CD4-positive, alpha-beta T cell (primary cell): ENCODE measurements at places on chromosomes 6 and 20.

- no peak for DNase-seq
Observed at GRCh38 chr20:30485331-30486102, 771.9 kb upstream of the DEFB115 start.

DNA sequence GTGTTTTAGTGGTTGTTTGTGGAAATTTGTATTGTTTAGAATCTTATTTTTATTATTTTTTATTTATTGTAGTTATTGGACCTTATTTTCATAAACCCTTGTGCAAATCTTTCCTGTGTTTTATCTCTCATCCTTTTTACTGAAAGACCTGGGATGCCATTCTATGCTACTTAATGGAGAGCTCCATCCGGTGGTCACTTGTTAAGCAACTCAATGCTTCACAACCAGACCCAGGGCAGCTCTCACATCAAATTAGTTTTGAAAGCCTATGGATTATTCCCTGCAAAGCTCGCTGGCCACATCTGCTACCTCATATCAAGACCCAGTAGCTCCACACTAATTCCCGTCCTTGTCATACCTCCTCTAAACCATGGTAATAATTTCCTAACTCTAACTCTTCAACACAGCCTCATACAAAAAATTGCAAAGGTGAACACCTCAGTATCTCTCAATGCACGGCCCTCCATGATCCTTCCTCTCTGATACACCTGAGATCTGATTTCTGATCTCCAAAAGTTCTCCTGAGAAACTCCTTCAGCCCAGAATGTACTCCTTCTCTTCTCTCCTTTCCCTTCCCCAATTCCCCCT, 296.6 kb upstream of the MANEA start:
- DNase-seq, result no peak

DNA sequence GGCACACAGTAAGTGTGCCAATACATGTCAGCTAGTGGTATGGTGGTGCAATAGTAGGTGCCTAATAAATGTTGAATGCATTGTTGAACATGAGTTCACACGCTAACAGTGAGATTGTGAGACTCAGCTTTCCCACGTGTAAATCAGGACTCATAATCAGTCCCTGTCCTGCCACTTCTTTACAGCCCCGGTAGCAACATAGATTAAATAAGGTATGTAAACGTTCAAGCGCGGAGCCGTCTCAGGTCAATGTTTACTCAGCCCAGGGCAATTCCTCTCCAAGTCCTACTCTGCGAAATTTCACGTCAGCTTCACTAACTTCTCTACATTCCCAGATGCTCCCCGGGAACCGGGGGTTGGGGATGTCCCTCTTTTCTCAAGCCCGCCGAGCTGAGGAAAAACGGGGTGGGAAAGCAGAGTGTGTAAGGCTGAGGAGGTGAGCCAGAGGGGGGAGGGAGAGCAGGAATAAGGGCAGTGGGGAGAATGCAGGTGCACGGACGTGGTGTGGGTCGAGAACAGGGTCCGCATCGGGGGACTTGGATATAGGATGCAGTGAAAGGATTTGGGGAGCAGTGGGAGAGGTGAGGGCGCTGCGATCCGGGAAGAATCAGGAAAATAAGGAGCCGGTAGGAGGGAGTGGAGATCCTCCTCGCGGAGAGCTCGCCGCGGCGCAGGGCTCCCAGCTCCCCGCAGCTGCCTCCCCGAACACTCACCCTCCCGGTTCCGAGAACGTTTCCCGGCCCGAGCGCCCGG, 544 bp upstream of the TP53INP2 start:
- DNase-seq, result peak; percentile 20

GRCh38 chr6:101806241-101806640, 412.7 kb downstream of the GRIK2 start:
- DNase-seq, result no peak

DNA sequence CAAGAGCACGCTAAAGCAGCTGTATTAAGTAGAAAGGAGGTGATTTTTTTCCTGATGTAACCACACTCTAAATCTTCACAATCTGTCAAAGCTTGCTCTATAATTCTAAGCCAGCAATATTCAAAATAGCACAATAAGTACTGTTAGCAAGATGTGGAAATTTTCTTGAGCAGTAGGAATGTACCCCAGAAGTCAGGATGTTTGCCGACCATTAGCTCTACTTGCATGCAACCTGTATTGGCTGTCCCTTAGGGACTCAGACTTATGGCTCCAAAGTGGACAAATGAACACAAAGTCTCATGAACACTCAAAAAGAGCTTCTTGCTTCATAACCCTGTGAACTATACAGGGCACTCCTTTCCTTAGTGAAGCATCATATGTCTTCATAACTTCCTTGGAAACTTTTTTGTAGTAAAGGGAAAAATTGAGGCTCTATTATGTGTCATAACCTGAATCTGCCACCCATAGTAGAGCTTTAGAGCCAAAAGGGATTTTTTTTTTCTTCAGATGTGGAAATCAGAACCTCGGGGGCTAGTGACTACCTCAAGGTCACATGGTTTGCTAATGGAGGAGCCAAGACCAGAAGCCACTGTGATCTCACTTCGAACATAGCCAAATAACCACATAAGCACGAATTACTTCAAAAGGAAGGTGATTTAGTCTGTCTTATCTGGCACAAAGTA, 54.5 kb downstream of the ADGRG6 start:
- DNase-seq, result no peak

GRCh38 chr6:134322216-134322615, 4.3 kb upstream of the SGK1 start:
- no peak for DNase-seq

GRCh38 chr20:5776077-5776476, 25.9 kb downstream of the SHLD1 start:
- DNase-seq, result no peak

DNA sequence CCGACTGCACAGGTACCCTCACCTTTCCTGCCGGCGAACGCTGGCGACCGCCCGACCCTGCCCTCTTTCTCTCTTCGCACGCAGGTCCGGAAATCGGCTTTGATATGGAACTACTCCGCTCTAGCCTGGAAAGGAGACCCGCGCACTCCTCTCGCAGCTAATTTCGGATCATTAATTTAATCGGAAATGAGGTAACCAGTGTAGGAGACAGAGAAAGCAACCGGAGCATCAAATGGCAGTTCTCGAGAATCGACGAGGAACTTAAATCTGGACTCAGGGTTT, 949 bp upstream of the ATXN1 start:
- DNase-seq, result no peak

GRCh38 chr20:33812152-33812849, 1.2 kb downstream of the CHMP4B start:
- DNase-seq, result peak; percentile 74

DNA sequence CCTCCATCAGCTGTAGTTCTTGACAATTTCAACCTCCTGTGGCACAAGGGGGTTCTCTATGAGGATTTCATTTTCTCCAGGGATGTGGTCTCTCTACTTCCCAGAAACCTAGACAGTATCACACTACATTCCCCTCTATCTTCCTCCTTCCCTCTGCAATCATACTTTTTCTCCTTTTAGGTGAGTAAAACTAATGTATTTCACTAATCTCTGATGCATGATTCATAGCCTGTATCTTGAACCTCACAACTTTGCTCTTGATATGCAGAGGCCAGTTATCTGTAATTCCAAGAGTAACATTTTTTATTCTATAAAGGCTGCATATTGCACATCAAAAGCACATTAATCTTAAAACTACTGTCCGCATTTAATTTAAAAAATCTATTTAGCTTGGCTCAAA, 449.6 kb downstream of the RFPL4B start:
- no peak for DNase-seq

DNA sequence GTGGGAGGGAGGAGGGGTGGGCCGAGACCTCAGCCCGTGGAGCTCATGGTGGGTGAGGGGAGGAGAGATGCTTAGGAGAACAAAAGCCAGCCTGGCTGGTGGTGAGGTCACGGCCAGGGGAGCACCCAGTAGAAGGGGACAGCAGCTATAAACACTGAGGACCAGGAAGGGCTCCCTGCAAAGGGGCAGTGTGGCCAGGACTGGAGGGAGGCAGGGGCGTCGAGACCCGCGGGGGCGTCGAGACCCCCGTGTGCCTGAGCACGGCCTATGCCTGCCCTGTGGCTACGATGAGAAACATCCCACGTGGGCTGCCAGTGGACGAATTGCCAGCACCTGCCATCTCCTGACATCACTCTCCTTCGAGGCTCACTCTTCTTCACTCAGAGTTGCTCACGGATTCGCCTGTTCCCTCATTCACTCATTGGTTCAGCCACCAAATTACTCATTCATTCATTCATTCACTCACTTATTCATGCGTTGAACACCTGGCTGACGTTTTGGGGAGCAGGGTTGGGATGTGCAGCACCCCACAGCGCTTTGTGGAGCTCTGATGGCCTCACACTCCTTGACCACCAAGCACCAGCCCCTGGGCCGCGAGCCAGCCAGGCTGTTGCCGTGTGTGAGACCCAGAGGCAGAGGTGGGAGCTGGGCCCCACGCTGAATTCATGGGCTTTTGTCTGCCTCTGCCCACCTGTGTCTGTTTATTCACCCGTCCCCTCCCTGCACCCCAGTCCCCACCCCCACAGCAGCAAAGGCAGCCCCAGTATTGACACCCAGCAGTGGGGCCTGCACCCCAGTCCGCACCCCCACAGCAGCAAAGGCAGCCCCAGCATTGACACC, 61.2 kb upstream of the BHLHE23 start:
- no peak for DNase-seq

GRCh38 chr20:23024701-23025100, 10.4 kb upstream of the SSTR4 start:
- no peak for DNase-seq

- no peak for DNase-seq
Observed at GRCh38 chr6:167420177-167420576, 95.3 kb downstream of the TTLL2 start.

GRCh38 chr6:112338166-112338709, 8.9 kb upstream of the RFPL4B start:
- no peak for DNase-seq

DNA sequence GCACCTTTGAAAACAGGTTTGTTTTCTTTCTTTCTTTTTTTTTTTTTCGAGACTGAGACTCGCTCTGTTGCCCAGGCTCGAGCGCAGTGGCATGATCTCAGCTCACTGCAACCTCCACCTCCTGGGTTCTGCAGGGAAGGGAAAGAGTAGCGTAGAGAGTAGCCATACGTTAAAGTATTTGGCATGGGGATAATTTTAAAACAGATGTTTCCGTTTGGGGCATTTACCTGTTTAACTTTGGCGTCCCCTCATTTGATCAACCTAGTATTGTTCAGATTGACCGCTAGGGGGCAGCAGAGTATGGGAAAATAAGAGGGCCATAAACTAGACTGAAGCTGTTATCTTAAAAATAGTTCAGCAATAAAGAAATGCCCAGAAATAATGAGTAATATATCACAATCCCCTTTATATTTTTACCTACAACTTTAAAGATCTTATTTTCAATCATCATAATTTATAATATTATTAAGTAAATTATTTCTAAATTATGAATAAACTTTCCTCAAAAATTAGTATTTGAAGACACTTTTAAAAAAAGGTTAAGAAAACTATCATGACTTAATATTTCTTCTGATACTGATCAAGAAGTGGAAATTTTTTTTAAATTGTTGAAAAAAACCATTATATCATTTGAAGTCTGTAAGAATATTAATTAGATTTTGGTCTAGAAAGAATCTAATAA, 7.6 kb upstream of the TAAR9 start:
- DNase-seq, result peak; percentile 70

GRCh38 chr20:22182148-22182547, 402.2 kb downstream of the FOXA2 start:
- no peak for DNase-seq

- DNase-seq, result no peak
Observed at GRCh38 chr6:93735099-93735498, 315.7 kb upstream of the EPHA7 start.

DNA sequence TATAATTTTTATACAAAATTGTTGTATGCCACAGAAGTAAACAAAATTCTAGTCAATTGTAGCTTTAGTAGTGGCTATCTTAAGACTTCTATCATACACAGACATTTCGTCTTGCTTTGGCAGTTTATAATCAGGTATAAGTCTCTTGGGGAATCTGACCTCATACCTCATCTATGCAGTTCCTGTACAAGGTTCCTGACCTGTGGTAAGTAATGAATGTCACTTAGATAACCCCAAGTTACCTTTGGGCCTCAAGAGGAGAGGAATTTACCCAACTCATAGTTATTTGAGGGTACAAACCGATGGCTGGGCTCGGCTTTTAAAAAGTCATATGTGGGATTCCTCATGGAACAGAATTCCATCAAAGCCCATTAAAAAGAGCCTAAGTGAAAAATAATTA, 58.8 kb upstream of the UNC93A start:
- DNase-seq, result no peak

DNA sequence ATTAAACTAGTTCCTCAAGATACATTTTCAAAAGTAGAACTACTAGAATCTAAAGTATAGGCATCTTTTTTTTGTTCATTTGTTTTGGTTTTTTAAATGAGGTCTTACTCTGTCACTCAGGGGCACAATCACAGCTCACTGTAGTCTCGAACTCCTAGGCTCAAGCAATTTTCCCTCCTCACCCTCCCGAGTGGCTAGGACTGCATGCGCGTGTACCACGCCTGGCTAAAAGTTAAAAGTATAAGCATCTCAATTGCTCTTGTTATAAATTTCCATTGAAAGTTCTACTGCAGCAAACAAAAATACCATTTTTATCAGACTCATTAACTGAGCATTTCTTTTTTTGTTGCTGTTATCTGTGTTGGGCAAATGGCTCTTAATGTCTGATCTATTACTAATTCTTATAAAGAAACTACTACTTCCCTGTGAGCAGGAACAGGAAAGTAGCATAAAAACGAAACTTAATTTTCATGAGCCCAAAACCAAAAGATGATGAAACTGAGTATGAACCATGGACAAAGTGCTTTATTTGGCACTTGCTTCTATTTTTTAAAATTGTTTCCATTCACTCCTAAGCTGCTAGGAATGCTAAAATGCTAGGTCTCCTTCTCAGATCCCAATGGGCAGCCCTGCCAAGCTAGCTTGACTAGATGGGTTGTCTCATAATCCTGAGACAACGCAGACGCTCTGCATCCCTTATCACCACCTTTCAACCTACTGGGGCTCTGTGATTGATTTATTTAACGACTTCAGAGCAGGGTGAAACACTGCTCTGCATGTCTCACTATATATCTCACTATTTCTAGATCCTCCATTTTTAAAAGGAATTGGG, 36.9 kb downstream of the TRPC4AP start:
- DNase-seq, result no peak

DNA sequence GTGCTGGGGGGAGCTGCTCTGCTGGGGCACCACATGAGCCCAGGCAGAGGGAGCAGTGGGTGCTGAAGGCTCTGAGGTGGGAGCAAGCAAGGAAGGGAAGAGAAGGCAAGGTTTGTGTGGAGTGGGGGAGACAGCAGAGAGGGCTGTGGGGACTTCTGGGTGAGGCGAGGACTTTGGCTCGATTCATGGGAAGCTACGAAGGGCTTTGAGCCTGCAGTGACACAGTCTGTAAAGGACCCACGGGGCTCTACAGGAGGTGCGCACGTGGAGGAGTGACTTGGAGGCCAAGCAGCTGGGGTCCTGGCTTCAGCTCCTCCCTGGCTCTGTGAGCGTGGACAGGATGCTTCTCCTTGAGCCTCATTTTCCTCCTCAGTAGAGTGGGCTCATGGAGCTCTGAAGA, 29.1 kb upstream of the CSNK2A1 start:
- DNase-seq, result no peak

GRCh38 chr6:82248273-82248735, 760 bp upstream of the IBTK start:
- no peak for DNase-seq

- DNase-seq, result peak; percentile 49
Observed at GRCh38 chr20:59004763-59005522, 2.1 kb downstream of the CTSZ start.
